ENCODE measurements at places on chromosomes 16 and 17.

DNA sequence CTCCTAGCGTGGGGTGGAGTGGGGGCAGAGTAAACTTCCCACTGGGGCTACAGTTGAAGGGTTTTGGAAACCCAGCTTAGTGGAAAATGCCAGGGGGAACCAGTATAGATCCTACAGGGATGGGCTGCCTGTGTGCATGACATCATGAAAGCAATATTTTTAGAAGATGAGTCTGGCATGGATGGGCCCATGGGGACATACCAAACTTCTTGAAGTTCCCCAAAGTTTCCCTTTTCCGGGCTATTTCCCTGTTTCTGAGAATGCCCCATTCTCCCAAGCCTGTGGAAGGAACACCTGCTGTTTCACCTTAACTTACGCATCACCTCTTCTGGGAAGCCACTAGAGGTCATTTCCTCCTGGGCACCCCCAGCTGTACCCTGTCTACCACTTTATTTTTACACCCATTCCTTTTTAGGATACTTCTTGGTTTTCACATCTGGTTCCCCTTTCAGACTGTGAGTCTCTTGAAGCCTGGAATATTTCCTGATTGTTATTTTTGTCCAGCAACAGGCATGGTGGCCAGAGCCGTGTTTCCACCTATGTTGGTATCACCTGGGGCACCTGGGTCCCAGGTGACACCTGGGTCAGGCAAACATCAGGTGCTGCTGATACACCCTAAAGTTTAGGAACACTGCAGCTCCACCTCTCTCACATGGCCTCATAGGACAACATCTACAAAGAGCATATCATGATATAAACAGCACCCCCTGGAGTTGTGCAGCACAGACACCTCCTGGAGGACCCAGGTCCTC, 9.8 kb downstream of the SOCS3 start:
- no peak for DNase-seq

DNA sequence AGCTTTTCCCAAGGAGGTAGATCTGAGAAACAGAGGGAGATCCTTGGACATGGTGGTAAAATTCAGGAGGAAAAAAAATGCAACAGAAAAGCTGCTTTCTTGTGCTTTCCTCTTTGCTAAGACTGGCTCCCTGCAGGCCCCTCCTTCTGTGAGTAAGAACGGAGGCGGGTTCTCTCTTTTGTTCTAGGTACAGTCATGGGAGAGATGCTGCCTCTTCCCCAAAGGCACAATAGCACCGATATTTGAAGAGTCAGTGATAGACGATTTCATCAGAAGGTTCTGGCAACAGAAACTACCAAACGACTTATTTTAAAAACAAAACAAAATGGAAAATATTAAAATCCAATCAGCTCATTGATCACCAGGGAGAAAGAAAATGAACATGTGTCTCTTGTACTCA, 32.6 kb upstream of the KIFC3 start:
- DNase-seq, result peak; percentile 80

DNA sequence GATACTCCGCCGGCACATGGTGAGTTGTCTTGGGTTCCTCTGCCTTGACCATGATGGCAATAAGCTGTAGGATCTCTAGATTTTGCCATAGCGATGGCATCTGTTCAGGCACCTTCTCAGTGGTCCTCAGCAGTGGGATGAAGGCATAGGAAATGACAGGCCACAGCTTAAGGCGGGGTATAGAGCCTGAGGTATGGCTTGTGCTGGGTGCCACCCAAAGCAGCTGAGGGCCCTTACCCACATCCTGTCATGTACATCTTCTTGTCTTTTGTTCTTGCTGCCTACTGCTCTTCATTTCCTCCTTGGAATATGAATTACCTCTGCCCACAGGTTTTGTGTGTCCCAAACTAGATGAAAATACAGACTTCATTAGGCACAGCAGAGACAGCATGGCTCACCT, 29.5 kb downstream of the KAT7 start:
- DNase-seq, result no peak

- no peak for DNase-seq
Measured at GRCh38 chr17:80252871-80253270, 7.8 kb upstream of the RNF213 start.

GRCh38 chr16:51994597-51994996, 552.3 kb downstream of the TOX3 start:
- peak; percentile 12 for DNase-seq

GRCh38 chr16:81817789-81818567, 38.9 kb downstream of the PLCG2 start:
- DNase-seq, result no peak

DNA sequence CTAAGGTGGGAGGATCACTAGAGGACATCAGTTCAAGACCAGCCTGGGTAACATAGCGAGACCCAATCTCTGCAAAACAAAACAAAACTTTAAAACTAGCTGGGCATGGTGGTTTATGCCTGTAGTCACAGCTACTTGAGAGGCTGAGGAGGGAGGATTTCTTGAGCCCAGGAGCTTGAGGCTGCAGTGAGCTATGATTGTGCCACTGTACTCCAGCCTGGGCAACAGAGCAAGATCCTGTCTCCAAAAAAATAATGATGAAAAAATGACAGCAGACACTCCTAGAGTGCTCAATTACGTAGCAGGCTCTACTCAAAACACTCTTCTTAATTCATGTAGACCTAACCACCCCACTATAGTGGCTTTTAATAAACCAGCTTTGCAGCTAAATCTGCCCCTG, 12.9 kb downstream of the ERN2 start:
- DNase-seq, result no peak

DNA sequence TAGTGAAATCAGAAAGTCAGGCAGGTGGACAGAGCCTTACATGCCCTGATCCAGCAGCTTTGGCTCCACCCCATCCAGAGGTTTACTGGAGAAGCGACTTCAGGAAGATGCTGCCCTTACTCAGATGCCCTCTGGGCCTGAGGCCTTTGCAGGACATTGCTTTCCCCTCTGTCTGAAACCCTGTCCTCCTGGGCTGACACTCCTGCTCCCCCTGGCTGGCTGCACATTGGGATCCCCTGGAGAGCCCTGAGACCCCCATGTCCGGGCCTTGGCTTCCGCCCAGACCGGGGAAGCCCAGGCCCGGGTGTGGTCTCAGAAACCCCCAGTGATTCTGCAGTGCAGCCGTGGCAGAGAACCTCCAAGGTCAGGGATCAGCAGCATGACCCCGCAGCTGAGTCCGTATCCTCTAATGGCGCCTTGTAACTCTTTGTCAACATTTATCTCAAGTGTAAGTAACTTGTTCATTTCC, 36.6 kb downstream of the BCO1 start:
- DNase-seq, result no peak

- no peak for DNase-seq
Measured at GRCh38 chr16:28205117-28205899, 6.5 kb downstream of the XPO6 start.

Measured in cardiac fibroblast (primary cell).